Glutamatergic neuron (in vitro differentiated cells): ENCODE measurements at places on chromosomes 2 and 18. TPM values are rescaled to one million over a fixed set of nuclear protein-coding genes. Genes with fewer than 3 reads are reported as not detected.

KCNG2 gene
- total RNA-seq = 1.6 TPM

DNA sequence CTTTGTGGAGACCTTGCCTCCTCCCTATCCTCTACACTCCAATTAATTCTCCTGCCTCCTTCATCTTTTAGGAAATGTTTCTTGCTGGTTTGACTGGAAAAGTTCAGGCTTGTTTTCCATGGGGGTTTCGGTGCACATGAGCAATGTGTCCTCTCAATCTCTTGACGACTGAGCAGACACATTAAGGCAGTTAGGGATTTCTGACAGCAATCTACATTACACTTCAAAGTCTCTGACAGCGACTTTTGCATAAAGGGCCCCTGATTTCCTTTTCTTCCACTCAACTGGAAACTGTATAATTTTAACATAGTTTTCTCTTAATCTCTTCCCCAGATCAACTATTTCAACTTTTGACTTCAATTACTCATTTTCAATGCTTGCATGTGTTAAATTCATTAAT, 394.0 kb downstream of the MEIS1 start:
- no peak for DNase-seq

GRCh38 chr2:50962731-50963130, 69.2 kb downstream of the NRXN1 start:
- DNase-seq = no peak

GRCh38 chr2:42827647-42828486, 35.5 kb upstream of the HAAO start:
- DNase-seq = peak; percentile 94

DNA sequence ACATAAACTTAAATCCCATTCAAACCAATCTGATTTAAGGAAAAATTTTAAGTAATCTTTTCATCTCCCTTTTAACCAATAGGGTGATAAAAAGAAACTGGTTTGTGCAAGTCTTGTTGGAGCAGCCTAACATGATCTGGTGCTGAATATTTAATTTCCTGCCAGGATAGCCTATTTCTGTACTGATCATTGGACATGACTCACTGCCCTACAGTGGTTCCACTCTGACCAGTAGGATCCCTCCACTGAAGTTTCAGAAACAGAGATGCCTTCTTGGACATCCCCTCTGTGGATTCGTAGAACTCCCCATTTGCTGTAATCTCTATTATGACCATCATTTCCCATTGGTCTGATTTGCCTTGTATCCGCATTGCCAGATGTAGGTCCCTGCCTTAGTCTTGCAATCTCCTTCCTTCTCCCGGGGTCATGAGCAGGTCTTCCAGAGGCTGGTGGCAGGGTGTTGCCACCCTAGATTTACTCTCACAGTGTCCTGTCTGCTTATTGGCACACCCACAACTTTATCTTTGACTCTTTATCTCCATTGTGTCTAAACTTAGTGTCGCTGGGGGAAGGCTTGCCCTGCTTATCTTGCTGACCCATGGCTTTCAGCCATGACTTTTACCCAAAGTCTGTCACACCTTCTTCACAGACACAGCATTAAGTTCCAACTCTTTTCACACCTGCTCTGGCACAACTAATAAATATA, 12.3 kb upstream of the SETBP1 start:
- DNase-seq = no peak

- DNase-seq = no peak
These were observed 83.7 kb downstream of the SP3 start for GRCh38 chr2:173881461-173881860.

DNA sequence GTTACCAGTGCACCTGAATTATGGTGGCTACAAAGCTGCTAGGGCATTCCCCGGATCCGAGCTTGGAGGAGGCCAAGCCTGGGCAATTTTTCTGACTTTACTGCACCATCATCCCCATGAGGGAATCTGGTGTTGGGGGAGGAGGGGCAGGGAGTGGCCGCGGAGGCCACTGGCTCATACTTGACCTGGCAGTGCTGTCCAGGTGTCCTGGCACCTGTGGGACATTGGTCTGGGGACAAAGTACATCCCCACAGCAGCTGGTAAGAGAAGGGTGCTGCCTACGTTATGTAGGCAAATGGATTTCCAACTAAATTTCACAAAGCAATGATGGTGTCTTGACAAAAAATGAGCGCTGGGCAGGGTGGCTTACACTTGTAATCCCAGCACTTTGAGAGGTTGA, 48.3 kb downstream of the KLHL29 start:
- no peak for DNase-seq

DNA sequence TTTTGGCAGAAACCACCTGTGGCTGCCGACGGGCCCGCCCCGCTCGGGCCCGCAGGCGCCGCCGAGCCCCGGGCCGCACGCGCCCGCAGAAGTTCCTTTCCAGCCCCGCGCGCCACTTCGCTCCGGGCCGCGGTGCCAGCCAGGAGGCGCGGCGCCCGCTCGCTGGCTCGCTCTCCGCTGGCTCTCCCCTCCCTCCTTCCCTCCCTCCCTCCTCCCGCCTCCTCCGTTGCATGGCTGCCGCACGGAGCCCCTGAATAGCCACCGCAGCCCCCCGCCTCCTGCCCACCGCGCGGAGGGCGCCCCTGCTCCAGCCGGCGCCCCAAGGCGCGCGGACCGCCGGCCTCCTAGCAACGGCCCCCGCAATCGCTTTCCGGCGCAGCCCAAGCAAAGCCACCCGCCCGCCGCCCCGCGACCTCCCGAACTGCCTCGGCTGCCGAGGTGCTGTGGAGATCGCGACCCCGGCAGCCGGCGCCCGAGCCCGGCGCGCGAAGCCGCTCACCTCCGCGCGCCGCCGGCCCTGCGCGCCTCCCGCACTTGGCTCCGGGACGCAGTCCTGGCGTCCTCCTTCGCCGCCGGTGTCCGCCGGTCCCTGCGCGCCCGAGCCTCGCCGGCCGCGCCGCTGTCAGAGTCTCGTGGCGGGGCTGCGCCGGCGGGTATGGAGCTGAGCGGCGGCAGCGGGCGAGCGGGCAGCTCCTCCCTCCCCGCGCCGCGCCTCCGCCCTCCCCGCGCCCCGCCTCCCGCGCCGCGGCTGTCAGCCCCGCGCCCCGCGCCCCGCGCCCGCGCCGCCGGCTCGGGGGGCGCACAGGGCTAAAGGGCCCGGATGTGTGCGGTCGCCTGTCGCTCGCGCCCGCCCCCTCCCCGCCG, at the start of gene ZBTB7C:
Gene ZBTB7C (minus strand): TSS at position 657 of the 864 bp plus-strand sequence.
- peak; percentile 74 for DNase-seq

DNA sequence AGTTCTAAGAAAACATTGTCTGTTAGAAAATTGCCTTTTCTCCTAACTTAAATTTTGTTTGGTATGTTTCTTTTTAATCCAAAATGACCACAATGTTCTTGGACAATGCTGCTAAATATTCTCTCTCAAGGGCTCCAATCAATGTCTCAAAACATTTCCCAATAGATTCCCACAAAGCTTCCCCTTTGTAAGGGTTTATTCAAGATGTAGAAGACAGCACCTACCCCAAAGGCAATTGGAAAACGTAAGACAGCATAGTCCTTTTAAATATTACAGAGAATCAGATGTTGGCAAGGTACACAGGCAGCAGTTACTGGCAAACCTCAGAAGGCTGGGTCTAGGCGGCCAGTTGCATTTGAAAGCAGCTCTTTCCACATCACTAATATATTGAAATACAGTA, 18.3 kb upstream of the RIF1 start:
- no peak for DNase-seq

DNA sequence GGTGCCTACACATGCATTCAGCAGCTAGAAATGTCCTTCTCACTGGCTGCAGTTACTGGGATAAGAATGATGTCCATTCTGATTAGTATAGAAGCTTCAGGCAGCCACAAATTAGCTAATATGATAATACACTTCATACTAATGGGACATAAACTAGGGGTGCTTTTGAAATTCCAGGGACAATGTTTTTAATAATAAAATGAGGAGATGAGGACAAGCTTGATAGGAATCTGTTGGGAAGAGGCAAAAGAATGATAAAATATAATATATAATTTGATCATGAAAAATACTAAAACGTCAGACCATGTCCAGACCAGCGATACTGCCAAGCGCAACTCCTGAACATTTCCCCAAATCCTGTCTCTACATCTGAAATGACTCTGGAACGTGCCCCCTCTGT, 157.1 kb downstream of the RIT2 start:
- no peak for DNase-seq

DNA sequence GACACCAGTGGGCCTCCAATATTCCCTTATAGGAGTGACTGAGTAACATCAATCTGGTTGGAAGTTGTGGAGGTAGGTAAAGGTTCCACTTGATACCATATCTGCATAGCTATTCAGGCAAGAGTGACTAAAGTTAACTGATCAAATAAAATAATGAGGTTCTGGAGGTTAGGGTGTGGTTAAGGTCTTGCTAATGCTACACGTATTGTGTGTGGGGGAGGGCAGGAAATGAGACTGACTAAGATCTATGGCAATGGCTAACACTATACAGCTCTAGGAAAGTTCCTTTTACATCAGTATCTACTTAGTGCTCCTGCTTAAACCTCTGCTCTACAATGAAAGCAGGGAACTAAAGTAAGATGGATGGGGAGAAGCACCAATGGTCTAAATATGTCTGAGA, 149.1 kb upstream of the MGAT5 start:
- DNase-seq = no peak
